Lung (tissue), 17 donors: ENCODE measurements at places on chromosomes 1 and 21. TPM values are rescaled to one million over a fixed set of nuclear protein-coding genes. Genes with fewer than 3 reads are reported as not detected.
A peak's percentile ranks its signal among the peaks of the same experiment; 100 is the strongest.

The PDE9A gene
- polyA plus RNA-seq: 5.3 TPM

The OR2T12 gene
- polyA plus RNA-seq: not detected

The RNF207 gene
- polyA plus RNA-seq: 8.0 TPM

The CHRM3 gene
- 2.0 TPM for polyA plus RNA-seq

The ADAMTS1 gene
- polyA plus RNA-seq: 15.3 TPM

The CNR2 gene
- 0.04 TPM for polyA plus RNA-seq

The FCAMR gene
- not detected for polyA plus RNA-seq

The BGLAP gene
- 0.46 TPM for polyA plus RNA-seq

The DDR2 gene
- 6.0 TPM for polyA plus RNA-seq

The GUCA2A gene
- 0.28 TPM for polyA plus RNA-seq

The OR2M5 gene
- not detected for polyA plus RNA-seq

GRCh38 chr1:184032930-184033418 is 4.6 kb downstream of the COLGALT2 start:
- no peaks in the 10 kb centered on the region for H3K27me3 ChIP-seq
- H3K4me1 ChIP-seq: peaks cover 16% of the 10 kb centered on the region
- no peaks in the 10 kb centered on the region for H3K36me3 ChIP-seq
- DNase-seq: no peak
- H3K4me3 ChIP-seq: no peak overlapping the region

GRCh38 chr1:206493279-206493678 is 14.1 kb upstream of the RASSF5 start:
- no peak for DNase-seq
- no peaks in the 10 kb centered on the region for H3K4me1 ChIP-seq
- H3K4me3 ChIP-seq: no peak overlapping the region

- no peak overlapping the region for H3K4me3 ChIP-seq
- H3K36me3 ChIP-seq: no peaks in the 10 kb centered on the region
- H3K27me3 ChIP-seq: no peaks in the 10 kb centered on the region
These were observed 14.1 kb upstream of the ACTL8 start for GRCh38 chr1:17741052-17741451.

- no peak overlapping the region for H3K27ac ChIP-seq
- DNase-seq: no peak
- no peaks in the 10 kb centered on the region for H3K27me3 ChIP-seq
- peaks cover 3% of the 10 kb centered on the region for H3K4me1 ChIP-seq
- H3K36me3 ChIP-seq: peaks cover 8% of the 10 kb centered on the region
- no peak overlapping the region for H3K4me3 ChIP-seq
These were observed 8.5 kb downstream of the PRCC start for GRCh38 chr1:156775799-156776198.

DNA sequence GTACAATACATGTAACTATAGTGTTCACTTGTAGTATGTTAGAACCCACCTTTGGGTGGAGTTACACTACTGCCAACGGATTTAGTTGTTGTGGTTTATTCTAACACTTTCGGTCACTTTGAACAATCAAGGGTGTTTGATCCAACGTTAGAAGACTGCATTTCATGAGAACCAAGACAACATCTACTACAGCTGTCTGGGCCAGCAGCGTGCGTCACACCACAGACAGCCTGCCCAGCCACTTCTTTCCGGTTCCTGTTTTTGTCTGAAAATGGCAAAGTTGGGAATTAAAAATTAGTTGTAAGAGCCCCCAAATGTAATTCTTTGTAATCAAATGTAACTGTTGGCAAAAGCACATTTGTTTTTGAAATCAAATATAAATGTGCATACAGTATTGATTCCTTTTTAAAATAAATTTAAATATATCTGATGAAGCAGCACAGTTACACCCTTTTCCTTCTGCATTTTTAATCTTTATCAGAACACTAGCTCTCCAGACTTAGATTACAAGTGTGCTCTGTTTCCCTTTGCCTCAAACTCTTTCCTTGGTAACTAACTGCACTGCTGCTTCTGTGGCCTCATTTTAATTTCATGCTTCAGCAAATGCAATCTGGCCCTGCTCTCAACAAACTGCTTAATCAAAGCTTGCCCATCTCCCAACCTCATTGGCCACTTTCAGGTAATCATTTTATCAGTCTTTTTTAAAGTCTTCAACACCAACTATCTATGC is 86.6 kb upstream of the DPH5 start:
- H3K4me1 ChIP-seq: peaks cover 17% of the 10 kb centered on the region
- H3K36me3 ChIP-seq: no peaks in the 10 kb centered on the region
- DNase-seq: peak; percentile 62
- no peaks in the 10 kb centered on the region for H3K27me3 ChIP-seq

GRCh38 chr1:86460998-86461397 is 7.7 kb upstream of the CLCA1 start:
- no peaks in the 10 kb centered on the region for H3K4me1 ChIP-seq
- no peak overlapping the region for H3K4me3 ChIP-seq
- H3K27ac ChIP-seq: no peak overlapping the region
- DNase-seq: no peak
- no peaks in the 10 kb centered on the region for H3K27me3 ChIP-seq

- peaks cover 24% of the 10 kb centered on the region for H3K36me3 ChIP-seq
- no peak for DNase-seq
- no peaks in the 10 kb centered on the region for H3K27me3 ChIP-seq
- no peak overlapping the region for H3K27ac ChIP-seq
- H3K4me1 ChIP-seq: peaks cover under 1% of the 10 kb centered on the region
- H3K4me3 ChIP-seq: no peak overlapping the region
These were observed 62.4 kb downstream of the SASS6 start for GRCh38 chr1:100070201-100070939.

DNA sequence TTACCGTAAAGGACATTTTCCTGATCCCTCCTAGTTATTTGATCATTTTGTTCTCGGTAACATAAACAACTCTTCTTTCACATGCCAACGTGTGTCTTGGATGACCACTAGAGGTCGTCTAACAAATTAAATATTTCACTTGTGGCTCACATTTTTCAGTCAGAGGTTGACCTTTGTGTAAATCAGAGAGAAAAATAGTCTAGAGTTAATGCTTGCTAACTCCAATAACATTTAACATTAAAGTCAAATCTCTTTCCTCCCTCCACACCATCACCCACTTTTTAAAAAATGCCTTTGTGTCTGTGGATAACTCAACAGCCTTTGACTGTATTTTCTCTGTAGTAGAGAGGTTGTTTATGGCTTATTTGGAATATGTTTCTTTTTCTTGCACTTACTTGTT is 220.5 kb upstream of the B3GALT2 start:
- H3K36me3 ChIP-seq: no peaks in the 10 kb centered on the region
- H3K27me3 ChIP-seq: no peaks in the 10 kb centered on the region
- H3K27ac ChIP-seq: no peak overlapping the region
- no peak overlapping the region for H3K4me3 ChIP-seq
- H3K4me1 ChIP-seq: no peaks in the 10 kb centered on the region
- peak; percentile 67 for DNase-seq

DNA sequence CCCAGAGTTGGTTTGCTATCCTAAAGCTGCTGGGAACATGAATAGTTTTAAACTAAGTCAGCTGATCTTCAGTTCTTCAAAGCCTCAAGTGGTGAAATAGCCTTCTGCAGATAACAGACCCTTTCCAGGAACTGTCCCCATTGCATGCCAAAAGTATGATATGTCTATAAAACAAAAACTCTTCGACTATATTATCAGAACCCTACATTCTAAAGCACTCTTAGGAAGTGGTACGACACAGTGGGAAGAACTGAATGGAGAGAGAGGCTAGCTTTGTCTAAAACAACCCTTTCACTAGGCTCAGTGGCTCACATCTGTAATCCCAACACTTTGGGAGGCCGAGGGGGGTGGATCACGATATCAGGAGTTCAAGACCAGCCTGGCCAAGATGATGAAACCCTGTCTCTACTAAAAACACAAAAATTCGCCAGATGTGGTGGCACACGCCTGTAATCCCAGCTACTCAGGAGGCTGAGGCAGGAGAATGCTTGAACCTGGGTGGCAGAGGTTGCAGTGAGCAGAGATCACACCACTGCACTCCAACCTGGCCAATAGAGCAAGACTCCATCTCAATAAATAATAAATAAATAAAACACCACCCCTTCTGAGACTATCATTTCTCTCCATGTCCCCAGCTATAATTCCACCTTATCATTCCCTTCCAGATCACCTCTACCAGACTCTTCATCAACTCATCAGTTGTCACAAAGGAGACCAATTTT is 2.2 kb upstream of the FRRS1 start:
- H3K27me3 ChIP-seq: no peaks in the 10 kb centered on the region
- peak; percentile 54 for DNase-seq
- H3K4me3 ChIP-seq: no peak overlapping the region
- no peaks in the 10 kb centered on the region for H3K36me3 ChIP-seq
- H3K27ac ChIP-seq: no peak overlapping the region
- peaks cover 9% of the 10 kb centered on the region for H3K4me1 ChIP-seq

DNA sequence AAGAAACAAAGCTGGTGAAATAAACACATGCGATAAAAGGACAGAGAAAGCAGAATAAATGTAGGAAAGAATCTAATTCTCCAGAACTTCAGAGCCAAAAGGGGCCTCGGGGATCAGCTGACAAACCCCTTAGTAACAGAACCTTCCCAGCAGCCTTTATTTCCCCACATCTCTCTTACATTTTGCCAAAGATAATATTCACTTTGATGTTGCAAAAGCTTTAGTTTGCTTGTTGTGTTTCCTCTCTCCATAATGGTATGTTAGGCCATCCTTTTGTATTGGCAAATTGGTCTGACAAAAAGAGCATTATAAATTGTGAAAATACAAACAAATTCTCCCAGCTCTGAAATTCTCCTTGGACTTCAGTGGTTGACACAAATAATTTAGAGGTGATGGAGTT is 54.9 kb downstream of the OPTC start:
- H3K4me1 ChIP-seq: peaks cover 1% of the 10 kb centered on the region
- H3K36me3 ChIP-seq: no peaks in the 10 kb centered on the region
- H3K27ac ChIP-seq: no peak overlapping the region
- H3K27me3 ChIP-seq: no peaks in the 10 kb centered on the region
- no peak overlapping the region for H3K4me3 ChIP-seq
- peak; percentile 42 for DNase-seq

DNA sequence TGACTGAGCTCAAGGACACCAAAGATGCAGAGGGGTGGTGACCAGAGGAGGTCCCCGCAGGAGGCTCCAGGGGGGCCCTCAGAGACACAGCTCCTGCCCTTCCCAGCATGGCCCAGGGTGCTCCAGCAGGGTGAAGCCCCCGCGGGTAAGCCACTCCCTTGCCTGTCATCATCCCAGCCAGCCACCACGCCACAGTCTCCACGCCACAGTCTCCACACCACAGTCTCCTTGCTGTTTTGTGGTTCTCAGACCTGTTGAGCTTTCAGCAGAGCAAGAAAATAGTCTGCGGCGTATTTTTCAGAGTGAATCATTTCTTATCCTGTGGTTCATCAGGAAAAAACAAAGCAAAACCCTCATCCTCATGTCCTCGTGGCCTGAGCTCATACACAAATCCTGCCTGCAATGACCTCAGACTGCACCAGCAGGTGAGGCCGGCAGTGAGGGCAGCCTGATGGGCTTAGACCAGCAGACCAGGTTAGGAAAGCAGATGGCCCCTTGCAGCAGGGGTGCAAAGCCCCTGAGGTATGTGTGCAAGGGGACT is 25.7 kb upstream of the ABCG1 start:
- no peak for DNase-seq
- no peaks in the 10 kb centered on the region for H3K27me3 ChIP-seq
- no peak overlapping the region for H3K4me3 ChIP-seq
- no peaks in the 10 kb centered on the region for H3K36me3 ChIP-seq
- H3K4me1 ChIP-seq: peaks cover 2% of the 10 kb centered on the region

GRCh38 chr1:24410750-24411149 is 2.8 kb downstream of the STPG1 start:
- H3K27me3 ChIP-seq: no peaks in the 10 kb centered on the region
- no peaks in the 10 kb centered on the region for H3K4me1 ChIP-seq
- no peak for DNase-seq
- no peak overlapping the region for H3K27ac ChIP-seq
- H3K36me3 ChIP-seq: no peaks in the 10 kb centered on the region
- H3K4me3 ChIP-seq: no peak overlapping the region

- no peaks in the 10 kb centered on the region for H3K36me3 ChIP-seq
- DNase-seq: no peak
- H3K4me1 ChIP-seq: no peaks in the 10 kb centered on the region
- H3K27me3 ChIP-seq: no peaks in the 10 kb centered on the region
These were observed 5.8 kb downstream of the LINGO4 start for GRCh38 chr1:151799179-151800022.

GRCh38 chr1:63888984-63889383 is 115.2 kb downstream of the ROR1 start:
- peaks cover 12% of the 10 kb centered on the region for H3K4me1 ChIP-seq
- H3K27me3 ChIP-seq: no peaks in the 10 kb centered on the region
- no peak overlapping the region for H3K27ac ChIP-seq
- no peaks in the 10 kb centered on the region for H3K36me3 ChIP-seq

DNA sequence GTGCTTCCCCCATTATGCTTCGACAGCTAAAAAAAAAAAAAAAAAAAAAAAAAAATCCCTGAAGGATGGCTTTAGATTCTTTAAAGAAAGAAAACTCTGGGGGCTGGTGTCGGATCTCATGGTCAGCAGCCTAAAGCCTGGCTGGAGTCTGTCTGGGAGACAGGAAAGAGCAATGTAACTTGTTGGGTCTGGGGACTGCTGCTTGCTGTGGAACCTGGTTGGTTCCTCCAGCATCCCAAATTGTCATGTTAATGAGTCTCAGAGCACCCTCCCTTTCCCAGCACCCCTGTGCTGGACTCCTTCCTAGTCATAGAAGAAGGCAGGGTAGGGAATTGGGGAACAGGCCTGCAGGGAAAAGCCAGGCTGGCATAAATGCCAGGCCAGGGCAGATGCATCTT is 3.0 kb downstream of the KCNC4 start:
- H3K36me3 ChIP-seq: no peaks in the 10 kb centered on the region
- no peak overlapping the region for H3K4me3 ChIP-seq
- H3K4me1 ChIP-seq: peaks cover 12% of the 10 kb centered on the region
- no peak overlapping the region for H3K27ac ChIP-seq

DNA sequence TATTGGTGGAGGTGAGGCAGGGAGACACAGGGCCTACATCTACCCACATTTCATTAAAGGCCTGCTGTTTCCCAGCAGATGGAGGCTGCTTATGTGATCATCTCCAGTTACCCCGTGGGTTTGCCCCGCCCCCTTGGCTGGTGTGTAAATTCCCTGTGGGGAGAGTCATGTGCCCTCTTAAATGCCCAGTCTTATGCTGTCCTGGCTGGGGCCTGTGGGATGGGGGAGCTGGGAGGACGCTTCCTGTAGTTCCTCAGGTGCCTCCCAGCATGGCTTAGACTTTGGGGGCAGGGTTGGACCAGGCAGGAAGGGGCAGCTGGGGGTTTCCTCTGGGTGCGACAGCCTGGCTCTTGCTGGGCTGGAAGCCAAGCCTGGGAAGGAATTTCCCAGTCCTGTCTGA is 15.5 kb upstream of the CITED4 start:
- H3K36me3 ChIP-seq: no peaks in the 10 kb centered on the region
- no peak overlapping the region for H3K27ac ChIP-seq
- H3K4me3 ChIP-seq: no peak overlapping the region
- peak; percentile 29 for DNase-seq
- peaks cover 7% of the 10 kb centered on the region for H3K4me1 ChIP-seq
- H3K27me3 ChIP-seq: no peaks in the 10 kb centered on the region

DNA sequence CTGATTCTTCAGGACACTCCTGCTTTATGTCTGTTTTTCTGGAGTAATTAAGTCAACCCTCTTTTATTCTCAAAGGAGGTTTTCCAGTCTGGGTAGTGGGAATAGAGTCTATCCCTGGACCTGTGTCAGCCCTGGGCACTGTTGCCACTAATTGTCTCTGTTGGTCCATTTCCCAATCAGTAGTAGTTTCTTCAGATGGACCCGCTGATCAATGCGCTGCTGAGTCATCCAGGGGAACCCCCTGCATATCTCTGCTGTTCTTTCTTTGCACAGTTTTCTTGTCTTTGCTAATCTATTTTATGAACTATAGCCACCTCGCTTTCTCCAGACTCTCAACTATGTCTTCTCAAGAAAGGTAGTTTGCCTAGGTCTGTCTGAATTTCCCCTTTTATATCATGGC is 82.5 kb downstream of the TNNI3K start:
- H3K4me1 ChIP-seq: no peaks in the 10 kb centered on the region
- DNase-seq: no peak
- H3K4me3 ChIP-seq: no peak overlapping the region
- no peaks in the 10 kb centered on the region for H3K36me3 ChIP-seq
- H3K27me3 ChIP-seq: no peaks in the 10 kb centered on the region
